T-helper 17 cell (primary cell): ENCODE measurements at places on chromosomes 12 and 14. TPM values are rescaled to one million over a fixed set of nuclear protein-coding genes. Genes with fewer than 3 reads are reported as not detected.

DBX2 gene
- not detected for total RNA-seq

DNA sequence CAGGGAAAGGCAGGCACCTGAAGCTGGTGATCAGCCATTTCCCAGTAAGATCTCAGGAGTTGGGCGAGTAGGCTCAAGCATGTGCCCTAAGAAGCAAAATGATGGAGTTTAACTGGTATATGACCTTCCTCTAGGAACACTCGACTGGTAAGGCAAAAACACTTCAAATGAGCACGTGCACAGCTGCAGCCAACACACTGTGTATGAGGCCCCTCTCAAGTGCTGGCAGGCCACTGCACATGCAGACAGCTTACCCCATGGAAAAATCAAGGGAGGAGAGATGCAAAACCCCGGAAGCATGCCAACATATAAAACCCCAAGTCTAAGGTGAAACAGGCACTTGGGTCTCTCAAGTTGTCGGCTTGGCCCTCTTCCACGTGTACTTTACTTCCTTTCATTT is 39.2 kb downstream of the TTLL5 start:
- no peak for DNase-seq

- DNase-seq, result no peak
Measured at GRCh38 chr12:49170924-49171323, 18.0 kb downstream of the TUBA1A start.

DNA sequence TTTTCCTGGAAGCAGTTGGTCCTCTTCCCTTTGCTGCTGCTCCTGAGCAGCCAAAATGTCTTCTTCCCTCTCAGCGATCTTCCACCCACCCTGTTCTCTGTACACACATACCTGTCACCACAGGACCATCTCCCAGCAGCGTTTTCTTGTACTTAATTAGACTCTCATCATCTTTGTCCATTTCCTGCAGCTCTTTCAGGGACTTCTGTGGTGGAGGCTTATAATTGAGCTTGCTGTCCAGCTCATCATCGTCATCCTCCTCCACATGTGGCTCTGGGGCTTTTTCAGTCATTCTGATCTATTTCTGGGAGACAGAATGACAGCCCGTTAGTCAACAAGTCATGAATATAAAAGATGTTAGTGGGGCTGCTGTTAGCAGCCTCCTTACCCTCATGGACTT is 11.0 kb downstream of the ARHGDIB start:
- DNase-seq, result no peak

DNA sequence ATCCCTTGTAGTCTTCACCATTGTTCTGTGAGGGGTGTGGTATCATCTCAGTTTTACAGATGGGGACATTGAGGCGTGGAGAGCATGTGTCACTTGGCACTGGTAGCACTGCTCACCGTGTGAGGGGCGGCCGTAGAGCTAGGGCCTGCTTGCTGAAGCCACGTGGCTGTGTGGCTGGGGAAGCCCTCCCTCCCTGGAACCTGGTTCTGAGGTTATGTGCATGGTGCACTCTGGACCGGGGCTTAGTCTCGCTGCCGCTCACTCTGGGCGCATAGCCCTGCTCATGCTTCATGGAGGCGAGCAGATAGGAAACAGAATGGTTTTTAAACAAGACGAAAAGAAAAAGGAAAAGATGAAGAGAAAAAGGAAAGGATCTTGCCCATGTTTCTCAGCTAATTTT is 46.1 kb downstream of the CACNA1C start:
- no peak for DNase-seq

GLIPR1L2 gene
- 1.5 TPM for total RNA-seq

DNA sequence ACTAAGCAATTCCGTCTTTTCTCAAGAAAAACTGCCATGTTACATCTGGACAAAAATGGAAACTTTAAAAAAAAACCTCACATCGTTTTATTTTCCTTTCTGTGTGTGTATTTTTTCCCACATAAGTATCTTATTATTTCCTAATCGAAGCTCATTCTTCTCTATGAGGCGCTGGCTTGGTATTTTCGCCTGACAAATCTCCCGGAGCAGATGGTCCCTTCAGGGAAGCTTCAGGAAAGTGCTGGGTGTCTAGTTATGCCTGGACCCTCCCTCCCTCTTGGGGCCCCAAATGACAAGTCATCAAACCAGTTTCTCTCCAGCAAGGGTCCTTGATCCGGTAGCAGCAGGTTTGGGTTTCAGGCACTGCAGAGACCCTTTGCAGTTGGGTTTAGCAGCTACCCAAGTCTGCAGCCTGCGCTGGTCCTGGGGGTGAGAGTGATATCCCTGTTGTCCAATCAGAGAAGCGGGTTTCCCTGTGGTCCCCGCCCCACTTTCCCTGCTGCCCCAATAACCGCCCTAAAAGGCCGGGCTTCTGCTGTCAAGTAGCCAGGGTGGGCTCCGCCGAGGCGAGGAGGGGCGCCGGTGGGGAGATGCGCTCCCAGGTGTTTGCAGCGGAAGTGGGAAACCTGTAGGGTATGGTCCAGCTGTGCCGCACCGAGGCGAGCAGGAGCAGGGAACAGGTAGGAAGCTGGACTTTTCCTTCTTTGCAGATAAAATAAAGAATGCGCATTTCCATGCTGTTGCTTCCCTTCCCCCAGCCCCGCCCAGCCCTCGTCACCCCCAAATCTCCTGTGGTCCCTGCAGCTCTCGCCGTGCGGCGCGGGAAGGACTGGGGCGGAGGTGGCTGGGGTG is at the start of gene CNTN1:
Gene CNTN1, plus strand, starts transcription at position 527 of the 852 bp plus-strand sequence.
- DNase-seq, result no peak

- DNase-seq, result no peak
Measured at GRCh38 chr12:4370265-4370664, 9.2 kb downstream of the FGF23 start.

PARPBP gene
- total RNA-seq, result 2.8 TPM

DNA sequence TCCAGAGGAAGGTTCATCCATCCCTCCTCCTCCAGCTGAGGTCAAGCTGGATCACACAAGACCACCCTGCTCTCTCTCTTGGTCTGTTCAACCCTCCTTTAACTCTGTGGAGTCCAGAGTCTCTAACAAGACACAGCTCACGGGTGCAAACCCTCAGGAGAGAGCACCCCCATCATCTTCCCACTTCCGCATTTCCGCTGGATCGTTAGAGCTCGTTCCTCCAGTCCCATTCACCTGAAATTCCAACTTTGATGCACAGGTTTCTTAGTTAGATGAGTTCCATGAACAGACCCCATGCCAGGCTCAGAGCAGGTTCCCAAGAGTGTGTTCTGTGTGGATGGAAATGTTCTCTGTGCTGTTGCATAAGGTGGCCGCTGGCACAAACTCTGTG is 44.5 kb upstream of the P2RX7 start:
- DNase-seq, result no peak

GUCY2C gene
- not detected for total RNA-seq

DNA sequence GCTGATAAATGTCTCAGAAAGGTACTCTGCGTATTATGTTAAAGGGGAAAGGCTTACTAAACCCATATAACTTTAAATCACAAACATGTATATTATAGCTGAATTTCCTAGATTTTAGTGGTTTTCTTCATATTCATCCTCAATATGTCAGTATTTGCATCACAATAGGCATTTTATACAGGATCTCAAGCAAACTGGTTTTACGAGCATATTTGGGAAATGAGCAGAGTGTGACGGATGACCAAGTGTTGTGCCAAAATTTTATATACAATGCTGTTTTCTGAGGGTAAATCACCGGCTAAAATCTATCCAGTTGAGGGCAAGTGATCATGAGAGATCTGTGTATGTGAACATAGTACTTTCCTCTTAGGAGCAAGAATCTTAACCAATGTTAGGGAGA is 8.4 kb downstream of the CPM start:
- no peak for DNase-seq

DNA sequence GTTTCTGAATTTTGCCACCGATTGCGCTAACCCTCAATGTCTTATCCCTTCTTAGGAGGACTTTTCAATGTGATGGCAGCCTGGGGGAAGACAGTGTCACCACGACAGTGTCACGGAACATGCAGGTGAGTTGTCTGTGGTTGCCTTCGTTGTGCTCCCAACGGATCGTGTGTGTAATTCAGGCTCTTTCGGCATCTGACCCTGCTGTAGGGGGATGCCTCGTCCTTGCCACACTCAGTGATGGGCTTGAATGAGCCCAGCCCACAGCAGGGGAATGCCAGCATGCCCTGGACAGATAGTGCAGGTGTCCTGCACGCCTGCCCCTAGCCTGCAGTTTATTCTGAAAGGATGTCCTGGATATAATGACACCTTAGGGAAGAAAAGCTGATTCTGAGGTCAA is 123.8 kb upstream of the RTL1 start:
- no peak for DNase-seq

GRCh38 chr14:37082449-37082848 is 90.0 kb downstream of the SLC25A21 start:
- DNase-seq, result no peak

GRCh38 chr12:122966743-122967550 is 684 bp upstream of the ABCB9 start:
- DNase-seq, result no peak

SPATS2 gene
- 5.2 TPM for total RNA-seq
